KBM-7 (cell line): ENCODE measurements at places on chromosomes 2 and 18.

GRCh38 chr18:48100651-48101165 lies 170.2 kb upstream of the SMAD2 start:
- DNase-seq = peak; percentile 15

GRCh38 chr2:236642125-236642524 lies 72.5 kb downstream of the ACKR3 start:
- no peak for DNase-seq

DNA sequence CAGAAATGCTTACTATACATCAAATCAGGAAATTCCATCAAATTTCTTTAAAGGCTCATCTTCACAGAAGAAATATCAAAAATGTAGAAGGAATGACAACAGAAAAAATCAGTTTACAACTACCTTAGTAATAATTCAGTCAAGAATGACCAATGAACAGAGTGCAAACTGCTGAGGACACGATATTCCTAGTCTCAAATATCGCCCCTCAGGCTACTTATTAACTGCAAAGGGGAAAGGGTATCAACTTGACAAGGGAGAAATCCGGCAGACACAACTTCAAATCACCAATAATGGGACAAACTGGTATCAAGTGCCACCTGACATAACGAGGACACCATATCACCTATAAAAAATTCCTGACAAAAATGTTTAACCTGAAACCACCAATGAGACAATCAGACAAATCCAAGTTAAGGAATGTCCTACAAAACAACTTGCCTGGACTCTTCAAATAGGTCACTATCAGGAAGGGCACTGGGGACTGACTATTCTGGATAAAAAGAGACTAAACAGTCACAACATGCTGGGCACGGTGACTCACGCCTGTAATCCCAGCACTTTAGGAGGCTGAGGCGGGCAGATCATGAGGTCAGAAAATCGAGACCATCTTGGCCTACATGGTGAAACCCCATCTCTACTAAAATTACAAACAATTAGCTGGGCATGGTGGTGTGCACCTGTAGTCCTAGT lies 12.8 kb downstream of the COX7A2L start:
- DNase-seq = no peak

DNA sequence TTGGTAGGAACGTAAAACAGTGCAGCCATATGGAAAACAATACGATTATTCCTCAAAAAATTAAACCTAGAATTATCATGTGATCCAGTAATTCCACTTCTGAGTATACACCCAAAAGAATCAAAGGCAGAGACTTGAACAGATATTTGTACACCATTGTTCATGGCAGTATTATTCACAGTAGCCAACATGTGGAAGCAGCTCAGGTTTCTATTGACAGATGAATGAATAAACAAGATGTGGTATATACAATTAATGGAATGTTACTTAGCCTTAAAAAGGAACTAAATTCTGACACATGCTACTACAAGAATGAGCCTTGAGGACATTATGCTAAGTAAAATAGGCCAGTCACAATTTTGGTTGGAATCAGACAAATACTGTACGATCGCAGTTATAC lies 14.2 kb upstream of the RTTN start:
- no peak for DNase-seq

GRCh38 chr18:48548011-48548771 lies 9.4 kb downstream of the CTIF start:
- no peak for DNase-seq

DNA sequence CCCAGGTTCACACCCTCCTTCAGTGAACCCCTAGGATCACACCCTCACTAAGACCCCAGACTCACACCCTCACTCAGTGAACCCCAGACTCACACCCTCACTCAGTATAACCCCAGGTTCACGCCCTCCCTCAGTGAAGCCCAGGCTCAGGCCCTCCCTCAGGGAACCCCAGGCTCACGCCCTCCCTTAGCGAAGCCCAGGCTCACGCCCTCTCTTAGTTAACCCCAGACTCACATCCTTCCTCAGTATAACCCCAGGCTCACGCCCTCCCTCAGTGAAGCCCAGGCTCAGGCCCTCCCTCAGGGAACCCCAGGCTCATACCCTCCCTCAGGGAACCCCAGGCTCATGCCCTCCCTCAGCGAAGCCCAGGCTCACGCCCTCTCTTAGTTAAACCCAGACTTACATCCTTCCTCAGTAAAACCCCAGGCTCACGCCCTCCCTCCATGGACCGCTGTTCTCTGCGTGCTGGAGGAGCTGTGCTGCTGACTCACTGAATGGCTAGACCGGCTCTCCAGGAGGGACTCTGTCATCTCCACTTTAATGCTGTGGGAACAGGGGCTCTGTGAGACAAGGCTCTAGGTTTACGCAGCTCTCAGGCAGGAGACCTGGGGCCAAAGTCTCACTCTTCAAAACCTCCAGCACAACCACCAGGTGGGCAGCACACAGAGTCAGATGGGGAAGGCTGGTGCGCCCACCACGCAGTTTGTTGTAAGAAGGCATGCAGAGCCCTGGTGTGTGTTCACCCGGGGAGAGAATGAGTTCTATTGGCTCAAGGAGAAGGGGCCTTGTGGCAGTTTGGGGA lies 506.9 kb upstream of the MYT1L start:
- DNase-seq = no peak

- DNase-seq = no peak
Observed at GRCh38 chr2:148914463-148914862, 39.4 kb downstream of the KIF5C start.

GRCh38 chr2:127644066-127645025 lies 1.6 kb upstream of the GPR17 start:
- DNase-seq = no peak

DNA sequence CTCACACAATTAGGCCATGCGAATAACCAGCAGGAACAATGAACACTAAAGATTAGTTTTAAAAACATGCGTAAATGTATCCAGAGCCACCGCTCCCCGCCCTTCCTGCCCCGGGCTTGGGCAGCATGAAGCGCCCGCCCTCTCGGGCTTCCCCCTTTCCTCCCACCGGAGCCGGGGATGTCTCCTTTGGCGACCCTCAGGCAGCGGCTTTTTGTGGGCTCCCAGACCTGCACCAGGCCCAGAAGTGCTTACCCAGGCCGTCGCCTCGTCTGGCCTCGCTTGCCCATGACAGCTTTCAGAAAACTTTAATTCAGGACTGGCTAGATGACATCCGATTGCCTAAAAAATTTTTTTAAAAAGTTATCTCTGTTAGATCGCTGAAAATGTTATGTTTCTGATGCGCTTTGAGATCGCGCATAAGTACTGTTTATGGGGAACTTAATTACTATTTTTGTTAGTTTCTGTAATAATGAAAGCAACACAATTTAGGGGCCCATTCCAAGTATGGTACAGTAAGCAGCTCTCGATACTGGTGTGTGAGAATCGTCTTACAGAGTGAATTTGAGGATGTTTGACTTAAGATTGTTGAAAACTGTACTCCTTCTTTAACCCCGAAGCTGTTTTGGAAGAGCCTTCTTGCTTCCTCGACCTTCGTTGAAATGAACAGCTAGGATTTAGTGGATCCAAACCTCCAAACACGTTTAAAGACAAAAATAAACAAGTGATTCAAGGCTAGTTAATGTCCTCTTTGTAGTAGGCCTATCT lies 1.1 kb downstream of the MAP3K20 start:
- DNase-seq = no peak

GRCh38 chr2:179711375-179711774 lies 150.0 kb downstream of the ZNF385B start:
- DNase-seq = no peak

DNA sequence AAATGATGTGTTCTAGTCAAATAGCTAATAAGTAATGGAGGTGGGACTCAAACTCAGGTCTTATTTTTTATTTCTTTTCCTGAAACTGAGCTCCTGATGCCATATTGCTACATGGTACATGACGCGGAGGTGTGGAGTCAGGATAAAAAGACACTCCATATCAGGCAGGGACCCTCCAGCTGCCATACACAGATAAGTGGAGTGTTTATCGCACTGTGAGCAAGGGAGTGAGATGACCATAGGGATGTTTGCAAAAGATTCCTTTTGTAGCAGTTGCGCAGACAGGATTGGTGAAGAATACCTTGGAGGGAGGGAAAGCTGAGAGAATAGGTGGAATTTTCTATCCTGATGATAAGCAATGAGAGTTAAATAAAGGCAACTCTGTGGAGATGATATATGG lies 657.2 kb downstream of the RNF144A start:
- no peak for DNase-seq

- no peak for DNase-seq
Observed at GRCh38 chr18:2902327-2902726, 55.5 kb downstream of the EMILIN2 start.

DNA sequence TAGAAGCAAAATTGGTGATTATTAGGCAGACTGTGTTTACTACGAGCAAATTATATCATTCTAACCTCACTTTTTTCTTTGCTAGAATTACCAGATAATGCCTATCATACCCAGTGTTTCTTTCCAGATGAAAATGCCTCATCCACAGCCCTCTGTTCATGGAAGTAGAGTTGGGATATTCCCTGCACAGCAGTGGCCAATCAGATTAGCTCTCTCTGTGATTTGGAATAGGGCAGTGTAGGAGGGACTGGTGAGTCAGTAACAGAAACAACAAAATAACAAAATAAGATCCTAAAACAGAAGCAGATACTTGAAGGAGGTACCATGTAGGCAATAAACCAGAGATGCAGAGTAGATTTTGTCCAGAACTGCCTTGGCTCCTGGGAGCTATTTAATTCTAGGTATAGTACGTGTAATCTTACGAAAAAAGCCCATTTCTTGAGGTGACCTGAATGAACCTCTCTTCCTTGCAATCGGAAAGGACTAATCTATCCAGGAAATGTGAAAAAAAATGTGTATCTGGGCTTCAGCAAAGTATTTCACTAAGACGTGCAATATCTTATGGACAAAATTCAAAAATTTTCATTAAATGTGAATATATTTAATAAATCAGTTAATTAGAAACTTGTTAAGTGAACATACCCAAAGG lies 18.4 kb upstream of the TMEM17 start:
- DNase-seq = no peak

DNA sequence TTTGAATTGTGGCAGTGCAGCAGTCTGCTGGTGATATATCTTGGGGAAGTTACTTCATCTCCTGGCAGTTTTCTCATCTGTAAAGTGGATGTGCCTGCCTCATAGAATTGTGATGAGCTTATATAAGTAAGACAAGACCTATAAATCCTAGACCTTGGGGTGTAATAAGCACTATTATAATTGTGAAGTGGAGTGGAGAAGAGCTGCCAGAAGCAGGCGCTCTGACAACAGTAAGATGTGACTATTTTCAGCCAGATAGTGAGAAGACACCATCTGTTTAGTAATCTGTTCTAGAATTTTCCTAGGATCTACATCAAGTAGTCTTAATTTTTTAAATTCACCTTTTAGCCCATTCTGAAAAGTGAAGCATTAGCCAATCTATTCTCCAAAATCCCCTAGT lies 85.6 kb upstream of the TSPYL6 start:
- peak; percentile 12 for DNase-seq
